Suppressor macrophage treated with lipopolysaccharide for 1 hour (primary cell): ENCODE measurements at places on chromosomes 2 and 18.

- DNase-seq: no peak
Measured at GRCh38 chr18:70359071-70359470, 70.2 kb downstream of the SOCS6 start.

DNA sequence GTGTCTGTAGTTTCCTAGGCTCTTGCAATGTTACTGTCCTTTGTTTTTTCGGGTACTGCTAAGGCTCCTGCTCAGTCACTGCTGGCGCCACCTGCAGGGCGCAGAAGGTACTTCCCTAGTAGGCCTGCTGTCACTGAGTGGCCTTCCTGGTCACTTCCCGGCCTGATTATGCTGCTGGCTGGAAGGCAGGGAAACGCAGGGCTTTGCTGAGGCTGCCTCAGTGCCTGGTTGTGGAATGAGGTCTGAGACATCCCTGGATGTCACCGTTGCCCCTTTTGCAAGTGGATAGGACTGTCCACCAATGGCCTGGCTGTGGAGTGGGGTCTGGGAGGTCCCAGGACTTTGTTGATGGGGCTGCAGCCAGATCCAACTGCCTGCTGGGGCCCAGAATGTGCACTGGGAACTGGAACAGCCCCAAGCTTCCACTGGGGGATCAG, 13.1 kb downstream of the DAW1 start:
- DNase-seq: peak; percentile 88

DNA sequence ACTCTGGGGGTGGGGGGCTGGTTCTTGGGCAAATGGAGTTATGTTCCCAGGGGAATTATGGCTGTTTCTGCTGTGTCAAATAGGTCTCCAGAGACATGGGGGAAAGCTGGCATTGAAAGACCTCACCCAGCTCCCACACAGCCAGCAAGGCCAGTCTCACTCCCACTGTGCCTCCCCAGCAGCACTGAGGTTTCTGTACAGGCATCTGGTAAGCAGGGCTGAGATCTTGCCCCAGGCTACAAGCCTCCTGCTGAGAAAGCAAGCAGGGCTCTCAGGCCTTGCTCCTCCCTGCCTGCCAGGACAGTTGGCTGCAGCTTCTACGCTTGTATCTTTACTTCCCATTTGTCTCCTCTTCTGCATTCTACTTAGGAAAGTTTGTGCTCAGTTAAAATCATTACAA, 50.5 kb upstream of the FHOD3 start:
- no peak for DNase-seq

DNA sequence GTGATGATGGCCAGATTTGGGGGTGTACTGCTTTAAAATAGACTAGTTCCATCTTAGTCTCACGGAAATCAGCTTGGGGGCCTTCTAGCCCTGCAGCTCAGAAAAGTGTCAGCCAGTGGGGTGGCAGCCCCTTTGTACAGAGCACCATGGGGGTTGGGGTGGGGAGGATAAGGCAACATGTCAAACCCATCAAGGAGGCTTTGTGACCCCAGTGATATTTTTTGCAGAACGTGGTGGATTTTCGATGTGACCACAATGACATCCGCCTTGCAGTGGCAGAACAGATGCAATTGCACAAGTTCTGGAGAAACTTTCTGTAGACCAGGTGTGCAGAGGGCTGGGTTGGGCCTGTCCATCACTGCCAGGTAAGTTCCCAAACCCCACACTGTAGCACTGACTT, 3.0 kb upstream of the CD8A start:
- no peak for DNase-seq

- no peak for DNase-seq
Measured at GRCh38 chr2:220334871-220335590, 707.6 kb downstream of the SLC4A3 start.

- DNase-seq: no peak
Measured at GRCh38 chr2:7639476-7639875, 722.3 kb downstream of the RNF144A start.

GRCh38 chr2:42114091-42114490, 55.1 kb upstream of the EML4 start:
- DNase-seq: no peak

GRCh38 chr2:44546459-44547127, 184.8 kb downstream of the CAMKMT start:
- no peak for DNase-seq

GRCh38 chr18:49168281-49168985, 217.7 kb upstream of the SMAD7 start:
- peak; percentile 29 for DNase-seq

DNA sequence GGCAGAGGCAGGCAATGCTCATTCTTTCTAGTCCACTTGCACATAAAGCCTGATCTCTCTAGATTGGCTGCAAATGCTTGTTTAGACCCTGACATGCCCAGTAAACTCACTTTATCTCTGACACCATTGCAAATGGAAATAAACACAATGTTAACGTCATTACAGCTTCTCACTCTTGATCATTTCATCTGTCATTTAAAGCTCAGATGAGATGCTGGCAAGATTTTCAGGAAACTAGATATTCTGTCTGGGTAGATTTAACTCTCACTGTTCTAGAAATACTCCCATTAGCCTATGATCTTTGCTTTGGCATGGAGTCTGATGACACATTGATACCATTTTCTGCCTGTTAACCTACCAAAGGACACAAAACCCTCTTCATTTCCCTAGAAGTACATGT, 320.7 kb upstream of the HNRNPA3 start:
- DNase-seq: no peak

- DNase-seq: peak; percentile 86
Measured at GRCh38 chr18:463827-464541, 36.5 kb downstream of the COLEC12 start.

- DNase-seq: no peak
Measured at GRCh38 chr18:9885170-9886004, at the start of gene TXNDC2. Gene TXNDC2 (plus strand): TSS chr18:9885973. CDS start chr18:9886681, 708 bp downstream.

DNA sequence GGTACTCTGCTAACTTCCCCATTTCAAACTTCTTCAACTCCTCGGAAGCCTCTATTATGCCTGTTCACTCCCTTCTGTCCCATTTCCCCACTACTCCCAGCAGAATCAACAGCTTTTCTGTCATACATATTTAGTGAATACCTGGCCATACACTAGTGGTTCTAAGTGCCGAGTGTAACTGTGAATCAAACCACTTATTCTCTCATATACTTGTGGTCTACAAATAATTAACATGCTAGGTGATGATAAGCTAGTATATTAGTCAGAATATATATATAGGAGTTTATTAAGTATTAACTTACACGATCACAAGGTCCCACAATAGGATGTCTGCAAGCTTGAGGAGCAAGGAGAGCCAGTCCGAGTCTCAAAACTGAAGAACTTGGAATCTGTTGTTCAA, 150.7 kb downstream of the CCDC102B start:
- no peak for DNase-seq

GRCh38 chr18:10898417-10898974, 250.9 kb downstream of the PIEZO2 start:
- no peak for DNase-seq

DNA sequence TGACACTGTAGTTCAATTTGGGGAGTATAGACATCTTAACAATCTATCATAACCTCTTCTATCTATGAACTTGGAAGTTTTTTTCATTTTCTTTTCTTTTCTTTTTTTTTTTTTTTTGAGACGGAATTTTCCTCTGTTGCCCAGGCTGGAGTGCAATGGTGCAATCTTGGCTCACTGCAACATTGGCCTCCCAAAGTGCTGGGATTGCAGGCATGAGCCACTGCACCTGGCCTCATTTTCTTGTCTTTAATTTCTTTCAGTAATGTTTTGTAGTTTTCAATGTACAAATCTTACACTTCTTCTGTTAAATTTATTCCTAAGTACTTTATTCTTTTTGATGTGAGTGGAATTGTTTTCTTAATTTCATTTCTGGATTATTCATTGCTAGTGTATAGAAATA, 14.6 kb downstream of the ASAP2 start:
- DNase-seq: no peak

- no peak for DNase-seq
Measured at GRCh38 chr2:54295911-54296310, 39.9 kb upstream of the TSPYL6 start.

- DNase-seq: no peak
Measured at GRCh38 chr2:119253114-119253702, 29.6 kb downstream of the STEAP3 start.

DNA sequence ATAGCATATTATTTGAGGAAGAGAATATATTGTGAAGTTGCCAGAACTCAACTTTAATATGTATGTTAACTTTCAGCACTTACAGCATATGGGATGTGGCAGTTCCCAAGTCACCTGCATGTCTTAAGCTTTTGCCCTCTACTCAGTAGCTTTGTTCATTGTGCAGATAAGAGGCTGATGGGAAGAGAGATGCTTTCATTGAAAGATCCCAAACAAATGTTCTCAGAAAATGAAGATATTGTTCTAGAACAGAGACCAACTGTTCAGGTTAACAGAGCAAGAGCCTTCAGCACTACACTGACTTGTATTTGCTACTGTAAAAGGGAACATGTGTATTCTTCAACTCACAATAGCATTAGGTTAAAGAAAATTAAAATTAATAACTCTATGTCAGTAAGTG, 28.1 kb downstream of the GAREM1 start:
- no peak for DNase-seq

- no peak for DNase-seq
Measured at GRCh38 chr18:58103339-58103985, 59.4 kb downstream of the NEDD4L start.

DNA sequence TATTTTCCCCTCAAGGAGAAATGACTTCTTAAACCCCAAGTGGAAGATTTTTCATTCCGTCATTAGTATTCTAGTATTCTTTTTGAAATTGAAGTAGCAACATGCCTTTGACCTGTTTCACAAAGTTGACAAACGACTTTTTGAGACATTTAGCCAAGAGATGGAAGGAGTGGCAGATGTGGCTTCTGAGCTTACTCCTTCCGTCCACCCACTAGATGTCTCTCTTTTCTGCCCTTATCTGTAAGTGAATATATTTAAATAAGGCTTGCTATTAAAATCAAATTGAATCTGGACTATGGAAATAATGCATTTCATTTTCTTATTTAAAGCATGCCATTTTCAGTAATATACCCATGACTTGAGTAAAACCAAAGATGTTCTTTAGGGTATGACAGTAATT, 74.1 kb downstream of the ACTR3 start:
- no peak for DNase-seq

- DNase-seq: peak; percentile 42
Measured at GRCh38 chr2:214019229-214019972, 391.5 kb upstream of the VWC2L start.

DNA sequence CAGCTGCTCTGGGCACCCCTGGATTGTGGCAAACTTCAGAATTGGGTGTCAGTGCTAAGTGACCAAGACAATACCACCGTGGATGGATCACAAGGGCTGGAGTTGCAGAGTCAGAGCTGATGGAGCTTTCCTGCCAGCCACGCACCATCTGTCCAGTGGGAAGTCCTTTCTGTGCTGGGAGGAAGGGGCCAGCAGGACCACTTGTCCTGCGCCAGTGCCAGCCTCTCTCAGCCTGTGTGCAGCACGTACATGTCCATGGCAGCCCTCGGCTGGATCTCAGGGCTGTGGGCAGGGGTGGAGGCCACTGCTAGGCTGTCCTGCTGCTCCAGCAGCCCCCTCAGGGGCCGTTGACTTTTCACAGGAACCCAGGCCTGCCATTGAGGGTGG, 33.3 kb downstream of the RAB31 start:
- DNase-seq: no peak

DNA sequence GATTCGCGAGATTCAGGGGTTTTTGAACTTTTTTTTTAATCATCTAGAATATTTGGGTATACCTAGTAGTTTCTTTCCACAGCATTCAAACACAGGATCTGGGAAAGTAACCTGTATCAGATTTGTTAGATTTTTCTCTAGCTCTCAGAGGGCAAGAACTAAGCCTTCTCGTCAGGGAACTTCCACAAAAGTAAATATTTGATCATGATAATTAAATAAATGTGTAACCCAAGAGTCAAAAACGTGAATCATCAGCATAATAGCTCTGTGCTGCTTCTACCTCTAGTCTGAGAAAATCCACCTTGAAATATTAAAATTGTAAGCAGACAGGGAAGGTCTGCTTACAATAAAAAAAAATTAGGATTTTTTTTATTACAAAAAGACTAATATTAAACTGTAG, 225.7 kb upstream of the SPOPL start:
- no peak for DNase-seq

- DNase-seq: peak; percentile 64
Measured at GRCh38 chr2:113799375-113799774, 42.9 kb upstream of the SLC35F5 start.

- peak; percentile 64 for DNase-seq
Measured at GRCh38 chr2:230327418-230328154, 593 bp downstream of the SP140L start.
